ENCODE measurements at places on chromosomes 5 and 9.

- DNase-seq = peak; percentile 41
These were observed 114.5 kb downstream of the RPS23 start for GRCh38 chr5:82163452-82164175.

DNA sequence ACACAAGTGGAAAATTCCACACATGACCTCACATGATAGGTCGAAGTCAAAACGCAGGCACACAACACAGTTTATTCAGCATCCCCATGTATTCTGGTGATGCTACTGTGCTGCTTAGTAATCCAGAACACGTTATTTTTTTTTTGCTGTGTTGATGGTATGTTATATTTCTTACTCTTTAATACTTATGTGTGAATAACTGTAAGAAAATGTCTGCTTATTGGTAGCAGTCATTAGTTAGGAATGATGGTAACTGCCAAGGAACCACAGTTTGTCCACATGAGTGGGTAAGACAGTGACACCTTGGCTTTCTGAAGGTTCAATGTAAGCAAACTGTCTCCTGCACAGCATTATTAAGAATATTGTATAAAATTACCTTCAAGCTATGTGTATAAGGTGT lies 107.7 kb upstream of the DAPK1 start:
- no peak for DNase-seq

DNA sequence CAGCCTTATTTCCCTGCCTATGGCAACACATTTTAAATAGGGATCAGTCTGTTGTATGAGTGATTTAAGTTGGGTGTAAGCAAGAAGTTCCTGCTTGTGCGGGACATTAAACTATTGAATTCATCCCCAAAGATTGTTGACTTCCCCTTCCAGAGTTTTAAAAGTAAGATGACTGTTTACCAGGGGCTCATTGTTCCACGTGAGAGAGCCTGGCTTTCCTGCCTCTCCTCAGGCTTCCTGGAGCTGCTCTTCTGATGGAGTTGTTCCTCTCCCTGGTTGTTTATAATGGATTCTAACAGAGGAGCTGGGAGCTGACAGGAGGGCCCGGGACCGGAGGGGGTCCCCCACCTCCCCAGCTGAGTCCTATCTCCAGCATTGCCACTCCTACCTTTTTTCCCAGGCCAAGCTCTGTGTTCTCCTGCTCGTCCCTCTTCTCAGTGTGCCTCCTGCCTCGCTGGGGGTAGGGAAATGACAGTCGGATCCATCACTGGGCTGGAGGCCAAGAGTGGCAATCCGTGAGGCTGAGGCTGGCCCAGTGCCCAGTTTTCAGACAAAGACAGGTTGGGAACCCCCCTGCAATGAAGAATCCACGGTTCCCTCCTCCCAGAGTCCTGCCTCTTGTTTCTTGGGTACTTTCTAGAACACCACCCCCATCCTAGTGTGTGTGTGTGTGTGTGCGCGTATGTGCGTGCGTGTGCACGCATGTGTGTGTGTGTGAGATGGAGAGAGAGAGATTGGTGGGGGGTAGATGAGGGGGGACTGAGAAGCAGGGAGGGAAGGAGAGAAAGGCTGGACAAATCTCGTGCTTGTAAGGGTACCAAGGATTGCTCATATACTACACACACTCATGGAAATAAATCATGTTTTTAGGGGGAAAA lies 123.7 kb upstream of the NFIB start:
- no peak for DNase-seq

DNA sequence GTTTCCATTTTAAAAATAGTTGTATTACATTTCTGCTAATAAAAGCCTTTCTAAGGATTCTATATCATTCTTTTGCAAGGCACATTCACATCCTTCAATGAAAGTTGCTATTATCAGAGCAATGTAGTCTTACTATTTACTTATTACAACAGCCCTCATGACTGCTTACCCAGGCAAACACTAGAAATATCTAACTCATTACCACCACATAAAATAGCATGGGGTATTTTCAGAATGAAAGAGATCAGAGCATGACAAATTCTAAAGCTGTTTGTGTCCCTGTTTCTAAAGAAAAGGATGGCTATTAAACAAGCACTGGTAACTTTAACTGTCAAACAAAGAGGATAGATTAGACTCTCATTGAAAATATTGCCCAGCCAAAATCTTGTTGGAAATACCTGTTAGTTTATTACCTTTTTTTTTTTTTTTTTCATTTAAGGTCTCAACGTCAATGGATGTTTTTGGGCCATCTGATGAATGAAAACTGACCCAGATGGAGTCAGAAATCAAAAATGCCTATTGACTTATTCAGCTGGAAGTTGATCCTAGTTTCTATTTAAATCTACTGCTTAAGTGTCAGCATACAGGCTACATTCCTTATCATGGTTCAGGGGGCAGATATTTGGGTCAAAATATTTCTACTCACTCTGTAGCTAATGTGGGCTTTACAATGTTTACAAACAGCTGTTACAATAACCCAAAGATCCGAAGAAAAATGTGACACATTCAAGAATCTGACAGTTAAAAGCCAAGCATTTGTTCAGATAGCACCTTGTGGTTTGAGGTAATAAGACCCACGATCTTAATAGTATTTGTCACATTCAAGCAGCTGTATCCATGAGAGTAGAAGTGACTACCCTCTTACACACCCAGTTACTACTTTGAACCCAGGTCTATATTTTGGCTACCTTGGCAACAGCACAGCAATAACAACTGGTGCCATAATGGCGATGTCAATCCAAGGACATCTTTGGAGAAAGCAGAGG lies 554.8 kb upstream of the MEF2C start:
- DNase-seq = peak; percentile 14

DNA sequence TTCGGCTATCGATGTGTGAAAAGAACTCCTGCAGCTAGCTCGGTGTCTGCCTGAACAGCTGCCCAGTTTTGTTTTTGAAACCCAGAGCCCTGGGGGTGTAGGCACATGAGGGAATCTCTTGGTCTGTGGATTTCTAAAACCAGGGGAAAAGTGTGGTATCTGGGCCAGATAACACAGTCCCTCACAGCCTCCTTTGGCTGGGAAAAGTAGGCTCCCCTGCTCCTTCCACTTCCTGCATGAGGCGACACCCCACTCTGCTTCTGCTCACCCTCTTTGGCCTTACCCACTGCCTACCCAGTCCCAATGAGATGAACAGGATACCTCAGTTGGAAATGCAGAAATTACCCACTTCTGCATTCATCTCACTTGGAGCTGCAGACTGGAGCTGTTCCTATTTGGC lies 9.5 kb upstream of the CDO1 start:
- DNase-seq = no peak

- DNase-seq = no peak
These were observed 282.2 kb downstream of the TAF11L14 start for GRCh38 chr5:17916446-17916845.

DNA sequence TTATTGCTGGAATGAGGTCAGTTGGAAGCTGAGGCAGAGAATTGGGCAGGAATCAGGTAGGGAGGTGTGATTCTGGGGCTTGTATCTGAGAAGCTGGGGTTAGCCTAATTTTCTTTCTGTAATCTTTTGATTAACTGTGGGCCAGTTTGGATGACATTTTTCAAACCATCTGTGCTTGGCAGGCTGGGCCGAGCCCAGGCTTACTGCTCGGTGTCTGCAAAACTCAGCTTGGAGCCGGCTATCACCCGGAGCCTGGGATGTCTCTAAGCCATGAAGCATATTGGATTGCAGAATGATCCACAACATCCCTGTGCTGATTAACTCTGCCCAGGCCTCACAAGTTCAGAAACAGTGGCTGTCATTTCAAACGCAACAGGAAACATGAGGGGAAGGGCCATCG lies 26.5 kb downstream of the KCNMB1 start:
- DNase-seq = no peak

DNA sequence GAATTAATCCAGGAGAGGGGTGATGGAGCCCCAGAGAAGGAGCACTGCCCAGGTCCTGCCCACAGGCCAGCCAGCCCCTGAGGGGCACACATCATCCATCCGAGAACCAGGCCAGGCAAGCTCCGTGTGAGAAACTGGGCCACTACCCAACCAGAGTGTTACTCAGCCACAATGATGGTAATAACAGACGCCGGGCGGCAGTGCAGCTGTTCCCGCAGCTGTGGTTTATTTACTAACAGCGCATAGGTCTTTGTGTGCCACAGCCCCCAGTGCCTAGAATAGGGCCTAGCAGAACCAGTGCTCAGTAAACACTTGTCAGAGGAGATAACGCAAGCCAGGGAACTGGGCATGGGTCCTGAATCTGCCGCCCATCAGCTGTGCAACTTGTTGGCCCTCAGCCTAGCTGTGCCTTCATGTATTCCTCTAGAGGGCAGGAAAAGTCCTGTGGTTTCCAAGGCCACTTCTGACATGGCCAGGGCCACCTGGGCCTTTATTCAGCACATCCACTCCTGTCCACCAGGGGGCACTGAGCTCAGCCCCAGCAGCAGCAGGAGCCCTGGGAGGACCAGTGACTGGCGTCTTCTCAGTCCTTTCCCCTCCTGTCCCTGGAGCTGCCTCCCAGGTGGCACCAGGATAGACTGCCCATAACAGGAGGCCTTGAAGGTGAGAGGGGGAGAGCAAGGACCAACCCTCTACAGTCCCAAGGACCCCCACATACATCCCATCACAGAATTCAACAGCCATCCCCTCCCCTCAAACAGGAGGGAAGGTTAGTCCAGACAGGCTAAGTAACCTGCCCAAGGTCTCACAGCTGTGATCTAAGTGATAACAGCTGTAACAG lies 2.1 kb downstream of the MXD3 start:
- DNase-seq = peak; percentile 62

DNA sequence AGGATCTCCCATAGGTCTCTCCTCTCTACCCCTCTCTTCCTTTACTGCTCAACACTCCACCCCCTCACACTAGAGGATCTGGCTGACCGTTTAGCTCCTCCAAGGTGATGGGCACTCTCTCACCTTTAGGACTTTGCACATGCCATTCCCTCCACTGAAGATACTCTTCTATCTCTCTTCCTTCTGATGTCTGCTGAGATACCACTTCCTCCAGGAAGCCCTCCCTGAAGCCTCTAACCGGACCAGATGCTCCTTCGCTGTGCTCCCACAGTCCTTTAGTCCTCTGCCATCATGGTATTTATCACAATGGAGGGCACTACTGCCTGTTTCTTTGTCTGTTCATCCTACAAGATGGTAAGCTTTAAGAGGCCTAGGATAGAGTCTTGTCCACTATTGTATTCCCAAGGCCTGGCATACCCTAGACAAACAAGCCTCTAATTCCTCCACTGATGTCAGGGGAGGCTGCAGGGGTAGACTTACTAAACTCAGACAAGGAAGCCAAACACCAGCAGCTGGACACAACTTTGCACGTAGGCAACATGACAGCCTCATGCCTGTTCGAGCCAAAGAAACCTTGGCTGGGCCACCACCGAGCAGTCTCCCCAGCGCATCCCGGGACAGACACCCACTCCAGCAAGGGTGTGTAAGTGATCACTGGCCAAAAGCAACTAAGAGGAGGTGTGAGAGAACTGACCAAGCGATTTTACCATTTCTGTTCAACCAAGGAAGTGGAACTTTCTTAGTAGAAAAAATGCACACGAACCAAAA lies 20.2 kb downstream of the ORM2 start:
- DNase-seq = no peak

GRCh38 chr9:94806307-94806893 lies 79.9 kb downstream of the AOPEP start:
- peak; percentile 71 for DNase-seq

DNA sequence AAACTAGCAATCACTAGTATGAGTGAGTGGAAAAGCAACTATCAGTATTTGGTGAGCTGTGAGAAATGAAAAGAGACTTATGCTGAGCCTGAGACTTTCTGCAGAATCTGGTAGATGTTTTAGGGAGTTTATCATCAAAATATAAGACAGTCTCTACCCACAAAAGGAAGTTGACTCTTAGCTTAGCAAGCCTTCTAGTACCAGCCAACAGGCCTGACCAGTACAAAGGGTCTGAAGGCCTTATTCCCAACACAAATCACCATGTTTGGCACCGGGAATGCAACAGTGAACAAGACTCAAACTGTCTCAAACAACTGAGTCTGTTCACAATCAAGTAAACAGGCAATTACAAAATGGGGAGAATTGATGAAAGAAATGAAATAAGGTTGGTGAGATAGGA lies 244.4 kb downstream of the CWC27 start:
- DNase-seq = no peak

DNA sequence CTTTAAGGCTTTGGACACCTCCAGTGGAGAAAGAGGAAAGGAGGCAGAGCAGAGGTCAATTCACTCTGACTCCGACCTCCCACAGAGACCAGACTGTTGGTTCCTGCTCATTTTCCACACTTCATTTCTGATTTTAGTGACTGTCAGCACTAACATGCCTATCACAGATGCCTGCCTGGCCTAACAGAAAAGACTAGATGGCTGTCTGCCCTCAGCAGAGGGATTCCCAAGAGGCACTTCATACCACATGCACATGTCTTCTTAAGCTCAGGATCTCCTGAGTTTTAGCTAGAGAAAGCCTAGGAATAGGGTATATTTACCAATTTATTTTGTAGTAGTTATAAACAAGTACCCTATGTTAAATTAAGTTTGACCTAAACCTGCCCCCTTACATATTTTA lies 336.0 kb downstream of the ENC1 start:
- no peak for DNase-seq

DNA sequence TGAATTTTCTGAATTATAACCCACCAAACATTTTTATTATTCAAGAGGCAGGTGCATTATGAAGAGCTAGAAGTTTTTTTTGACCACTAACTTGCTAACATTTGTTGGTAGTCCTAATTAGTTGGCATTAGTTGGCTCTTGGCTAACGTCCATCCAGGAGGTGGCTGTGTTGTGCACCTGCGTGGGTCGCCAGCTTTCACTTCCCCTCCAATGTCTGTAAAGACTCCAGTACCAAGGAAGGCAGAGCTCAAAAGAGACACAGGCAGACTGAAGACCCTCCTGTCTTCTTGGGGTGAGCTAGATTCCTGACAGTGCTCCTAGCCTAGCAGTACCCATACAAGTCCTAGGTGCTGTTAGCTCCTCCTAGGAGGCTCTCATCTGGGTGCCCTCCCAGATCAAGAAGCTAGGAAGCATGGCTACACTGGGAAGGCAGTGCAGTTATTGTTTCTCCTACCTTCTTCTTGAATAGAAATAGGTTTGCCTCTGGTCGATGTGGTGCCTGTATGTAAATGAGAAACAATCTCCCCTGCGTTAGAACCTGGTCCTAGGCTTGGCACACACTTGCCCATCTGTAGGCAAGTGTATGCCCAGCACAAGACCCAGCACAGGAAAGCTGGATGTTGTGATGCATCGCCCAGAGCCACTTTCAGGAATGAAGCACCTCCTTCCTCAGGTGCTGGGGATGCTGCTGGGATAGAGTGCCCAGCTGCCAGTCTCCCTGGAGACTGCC lies 190.9 kb downstream of the ICE1 start:
- DNase-seq = no peak

DNA sequence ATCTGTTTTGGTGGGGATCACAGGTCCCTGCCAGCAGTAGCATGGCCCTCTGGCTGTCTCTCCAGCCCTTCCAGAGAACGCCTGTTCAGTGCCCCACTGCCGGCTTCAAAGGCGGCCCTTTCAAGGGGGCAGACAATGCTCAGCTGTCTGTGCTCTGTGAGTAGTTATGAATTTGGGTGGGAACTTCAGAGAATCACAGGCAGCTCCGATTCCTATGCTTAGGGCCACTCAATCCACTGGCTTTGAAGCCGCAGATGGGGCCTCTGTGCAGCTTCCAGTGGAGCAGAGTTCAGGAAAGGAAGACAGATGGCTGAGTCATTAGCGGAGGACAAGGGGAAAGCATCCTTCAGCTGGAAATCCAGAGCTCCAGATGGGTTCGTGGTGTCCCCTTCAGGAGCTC lies 42.4 kb downstream of the NKX2-5 start:
- no peak for DNase-seq
